ENCODE measurements at places on chromosomes 6 and 20.

GRCh38 chr20:3323398-3323797 lies 84.1 kb downstream of the DNAAF9 start:
- DNase-seq: peak; percentile 9

DNA sequence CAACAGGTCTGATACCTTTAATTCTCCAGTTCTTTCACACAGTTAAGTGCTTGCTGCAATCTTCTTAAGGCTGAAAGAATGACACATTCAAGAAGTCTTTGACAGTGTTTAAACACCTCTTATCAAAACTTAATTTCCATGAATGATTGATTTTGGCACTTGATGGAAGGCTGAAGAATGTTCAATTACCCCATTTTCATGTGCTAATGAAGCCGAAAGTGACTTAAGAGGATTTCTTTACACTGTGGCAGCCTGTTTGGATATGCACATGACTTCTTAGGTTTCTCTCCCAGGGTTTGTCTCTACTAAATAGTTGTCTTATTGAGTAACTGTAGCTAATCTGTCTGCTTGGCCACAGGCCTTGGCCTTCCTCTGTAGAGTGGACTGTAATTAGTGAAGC lies 81.1 kb upstream of the PRDM1 start:
- peak; percentile 35 for DNase-seq

GRCh38 chr20:56628015-56628872 lies 862 bp upstream of the TFAP2C start:
- DNase-seq: no peak

- peak; percentile 41 for DNase-seq
These were observed 96.2 kb upstream of the MAP7 start for GRCh38 chr6:136646377-136646776.

DNA sequence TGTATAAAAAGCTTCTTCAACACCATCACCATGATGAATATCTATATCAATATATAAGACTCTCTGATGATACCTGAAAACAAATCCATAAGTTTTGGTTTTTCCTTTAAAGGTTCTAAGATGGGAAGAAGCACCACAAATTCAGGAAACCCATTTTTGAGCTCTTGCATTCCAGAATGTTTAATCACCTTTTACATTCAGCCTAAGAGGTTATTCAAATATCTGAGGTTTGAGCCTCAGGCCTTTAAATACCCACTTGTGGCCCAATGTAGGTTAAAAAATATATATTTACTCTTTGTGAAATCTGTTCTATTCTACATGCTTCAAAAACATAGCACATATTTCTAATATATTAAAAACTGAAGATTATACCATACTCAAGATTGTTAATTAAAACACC lies 17.6 kb downstream of the HDAC2 start:
- DNase-seq: no peak

DNA sequence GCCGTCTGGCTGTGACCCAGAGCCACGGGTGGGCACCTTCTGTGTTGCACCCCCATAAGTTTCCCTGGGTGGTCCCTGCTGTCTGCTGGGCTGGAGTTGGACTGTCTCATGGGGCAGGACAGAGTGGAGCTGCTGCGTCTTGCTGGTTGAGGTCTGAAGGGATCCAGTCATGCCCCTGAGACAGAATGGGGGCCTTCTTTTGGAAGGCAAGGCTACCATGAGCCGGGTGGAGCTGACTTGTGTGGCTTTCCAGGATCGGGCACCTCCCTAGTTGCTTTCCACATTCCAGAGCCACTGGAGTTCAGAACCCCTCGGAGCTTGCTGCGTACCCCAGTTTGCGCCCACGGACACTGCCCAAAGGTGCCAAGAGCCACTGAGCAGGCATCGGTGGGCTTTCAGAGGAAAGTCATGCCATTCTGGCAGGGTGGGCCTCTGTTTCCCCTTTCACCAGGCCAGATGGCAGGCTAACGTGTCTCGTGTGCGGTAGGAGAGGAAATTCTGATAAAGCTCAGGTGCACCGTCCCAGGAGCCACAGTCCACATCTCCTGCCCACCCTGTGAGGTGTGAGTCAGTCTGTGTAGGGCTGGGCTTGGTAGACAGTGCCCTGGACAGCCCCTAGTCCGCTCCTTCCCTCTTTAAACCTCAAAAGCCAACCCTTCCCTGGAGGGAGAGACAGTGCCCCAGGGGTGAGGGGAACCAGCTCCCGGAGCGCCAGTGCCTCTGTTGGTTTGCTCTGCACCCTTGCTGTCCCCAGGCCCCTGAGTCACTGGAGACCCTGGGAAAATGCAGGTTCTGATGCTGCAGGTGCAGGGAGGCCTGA lies 125.3 kb downstream of the SYCP2 start:
- no peak for DNase-seq

GRCh38 chr20:62805711-62806382 lies 1.2 kb downstream of the OGFR start:
- peak; percentile 48 for DNase-seq

DNA sequence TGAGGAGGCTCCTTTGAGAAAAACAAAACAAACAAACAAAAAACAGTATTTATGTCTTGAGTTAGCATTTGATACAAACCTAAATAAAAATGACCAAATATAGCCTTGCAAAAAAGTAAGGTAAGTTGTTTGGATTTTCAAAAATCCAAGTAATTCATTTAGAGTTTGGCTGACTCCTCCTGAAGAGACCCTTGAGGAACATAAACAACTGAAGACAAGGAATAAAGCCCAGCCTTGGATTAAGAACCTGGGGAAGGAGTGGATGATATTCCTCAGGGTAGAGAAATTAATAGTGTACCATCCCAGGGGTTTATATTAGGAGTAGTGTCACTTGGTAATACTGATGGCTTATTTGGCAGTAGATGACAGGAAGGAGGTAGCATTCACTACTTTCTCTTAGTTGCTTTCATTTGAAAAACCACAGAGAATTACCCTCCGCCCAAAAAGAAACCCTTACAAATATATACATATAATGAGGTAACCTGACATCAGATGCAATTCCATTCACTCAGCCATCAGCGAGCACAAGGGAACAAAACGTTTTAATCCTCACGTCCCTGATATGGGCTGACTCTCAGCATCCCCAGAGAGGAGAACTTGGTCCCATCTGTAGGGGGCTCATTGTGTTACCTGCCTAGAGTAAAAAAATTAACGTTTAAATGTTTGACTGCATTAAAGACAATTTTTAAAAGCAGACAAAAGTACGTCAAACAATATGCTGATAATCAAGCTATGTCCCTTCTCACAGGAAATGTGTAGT lies 57.0 kb downstream of the SOBP start:
- no peak for DNase-seq

DNA sequence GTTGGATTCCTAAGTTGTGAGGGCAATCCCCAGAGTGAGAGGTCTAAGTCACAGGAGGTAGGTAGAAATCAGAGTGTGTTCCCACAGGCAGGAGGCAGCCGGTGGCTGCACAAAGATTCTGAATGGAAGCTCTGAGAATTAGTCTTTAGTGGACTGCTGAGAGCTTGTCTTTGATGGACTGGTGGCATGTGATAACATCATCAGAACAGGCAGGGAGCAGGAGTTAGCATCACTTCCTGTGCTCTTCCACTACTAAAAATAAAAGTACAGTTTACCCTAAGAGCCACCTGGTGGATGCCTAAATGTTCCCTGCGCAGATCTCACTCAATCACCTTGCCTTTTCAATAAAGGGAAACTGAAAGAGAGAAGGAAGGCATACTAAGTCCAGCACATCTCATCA lies 294.6 kb upstream of the POU3F2 start:
- no peak for DNase-seq

- no peak for DNase-seq
These were observed 29.7 kb upstream of the INSM1 start for GRCh38 chr20:20338133-20338730.

DNA sequence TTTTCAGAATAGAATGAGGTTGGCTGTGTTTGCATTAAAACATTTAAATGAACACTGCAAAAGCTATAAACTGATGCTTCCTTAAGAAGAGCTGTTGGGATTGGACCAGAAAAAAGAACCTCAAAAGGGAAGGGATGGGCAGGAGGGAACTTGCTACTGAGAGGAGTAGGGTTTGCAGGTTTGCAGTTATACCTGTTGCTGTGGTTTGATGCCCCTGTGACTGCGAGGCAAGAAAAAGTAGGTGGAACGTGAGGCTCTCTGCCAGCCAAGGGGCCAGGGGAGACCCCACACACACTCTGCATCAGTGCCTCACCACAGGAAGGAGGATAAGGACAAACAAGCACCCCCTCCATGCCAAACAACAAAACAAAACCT lies 197.2 kb downstream of the BCAS1 start:
- no peak for DNase-seq

DNA sequence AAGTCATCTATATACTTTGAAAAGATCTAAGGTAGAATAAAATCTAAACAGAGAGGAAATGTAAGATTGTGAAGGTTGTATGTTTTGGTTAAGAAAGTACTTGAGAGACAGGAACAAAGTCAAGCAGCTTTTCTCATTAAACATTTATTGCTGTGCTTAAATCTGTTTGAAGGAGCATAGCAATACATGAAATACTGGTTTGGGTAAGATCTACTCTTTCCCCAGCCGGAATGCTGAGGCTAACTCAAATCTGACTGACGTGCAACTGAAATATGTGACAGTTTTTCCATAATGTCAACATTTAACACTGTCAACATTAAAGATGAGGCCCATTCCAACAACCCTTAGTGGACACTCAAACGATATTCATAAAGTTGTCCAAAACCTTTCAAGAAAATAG lies 59.9 kb downstream of the MAN1A1 start:
- no peak for DNase-seq

GRCh38 chr20:51624157-51624731 lies 81.7 kb upstream of the NFATC2 start:
- DNase-seq: peak; percentile 76

DNA sequence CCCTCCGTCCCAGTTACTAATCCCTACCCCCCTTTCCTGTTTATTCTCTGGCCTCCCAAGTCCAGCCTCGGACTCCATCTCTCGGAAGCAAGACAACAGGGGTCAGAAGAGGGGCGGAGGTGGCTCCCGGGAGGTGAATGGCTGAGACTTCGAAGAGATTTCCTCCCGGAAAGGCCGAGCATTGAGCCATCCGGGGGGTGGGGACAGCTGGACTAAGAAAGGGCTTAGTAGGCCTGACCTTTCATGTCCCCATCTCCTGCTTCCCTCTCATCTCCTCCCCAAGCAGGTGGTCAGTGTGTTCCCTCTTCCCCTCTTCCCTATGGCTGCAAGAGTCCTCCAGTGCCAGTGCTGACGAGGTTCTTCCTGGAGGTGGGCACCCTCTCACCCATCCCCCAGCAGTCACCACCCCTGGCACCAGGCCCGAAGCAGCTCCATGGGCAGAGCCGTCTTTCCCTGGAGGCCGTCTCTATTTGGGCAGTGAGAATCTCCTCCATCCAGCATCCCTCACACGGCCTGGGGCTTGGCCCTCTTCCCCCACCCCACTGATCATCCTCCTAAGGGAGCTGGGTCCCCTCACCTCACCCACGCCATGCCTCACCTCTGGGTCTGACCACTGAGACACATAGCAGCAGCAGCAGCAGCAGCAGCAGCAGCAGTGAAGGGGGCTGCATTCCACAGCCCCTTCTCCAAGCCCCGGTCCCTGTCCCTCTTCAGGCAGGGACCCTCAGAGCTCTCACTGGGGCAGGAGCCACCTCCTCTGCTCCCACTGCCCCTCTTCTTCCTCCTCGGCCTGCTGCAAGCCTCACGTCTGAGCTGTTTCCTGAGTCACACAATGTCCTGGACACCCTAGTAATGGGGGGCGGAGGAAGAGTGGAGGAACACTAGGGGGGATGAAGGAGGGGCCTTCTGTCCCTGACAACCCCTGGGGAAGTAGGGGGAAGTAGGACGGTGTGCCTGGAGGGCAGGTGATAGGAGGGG lies at the start of gene NOTCH4:
NOTCH4 (minus strand) TSS at position 810 of the 978 bp plus-strand sequence; CDS start at position 671, 139 bp downstream.
- no peak for DNase-seq

GRCh38 chr6:106858653-106859092 lies 115.9 kb downstream of the CD24 start:
- peak; percentile 62 for DNase-seq

DNA sequence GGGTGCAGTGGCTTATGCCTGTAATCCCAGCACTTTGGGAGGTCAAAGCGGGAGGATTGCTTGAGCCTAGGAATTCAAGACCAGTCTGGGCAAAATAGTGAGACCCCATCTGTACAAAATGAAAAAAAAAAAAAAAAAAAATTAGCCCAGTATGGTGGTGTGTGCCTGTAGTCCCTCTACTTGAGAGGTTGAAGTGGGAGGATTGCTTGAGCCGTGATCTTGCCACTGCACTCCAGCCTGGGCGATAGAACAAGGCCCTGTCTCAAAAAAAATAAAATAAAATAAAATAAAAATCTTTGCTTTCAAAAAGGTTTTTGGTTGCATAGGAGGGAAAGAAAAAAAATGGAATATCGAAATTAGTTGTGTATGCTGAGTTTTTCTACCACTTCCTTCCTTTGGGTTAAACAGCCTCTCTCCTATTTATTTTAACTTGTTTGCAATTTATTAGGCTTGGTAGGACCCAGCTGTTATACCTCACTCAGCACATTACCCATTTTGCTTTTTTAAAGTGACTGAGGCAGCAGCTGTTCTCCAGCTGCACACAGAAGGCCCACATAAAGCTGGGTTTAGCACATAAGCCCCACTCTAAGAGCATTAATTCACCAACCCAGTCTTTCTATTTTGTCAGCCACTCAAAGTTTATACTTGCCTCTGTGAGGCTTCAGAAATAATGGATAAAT lies 152.3 kb downstream of the ZFAND3 start:
- DNase-seq: no peak

- DNase-seq: peak; percentile 6
These were observed 10.6 kb downstream of the TAAR1 start for GRCh38 chr6:132648356-132648755.

DNA sequence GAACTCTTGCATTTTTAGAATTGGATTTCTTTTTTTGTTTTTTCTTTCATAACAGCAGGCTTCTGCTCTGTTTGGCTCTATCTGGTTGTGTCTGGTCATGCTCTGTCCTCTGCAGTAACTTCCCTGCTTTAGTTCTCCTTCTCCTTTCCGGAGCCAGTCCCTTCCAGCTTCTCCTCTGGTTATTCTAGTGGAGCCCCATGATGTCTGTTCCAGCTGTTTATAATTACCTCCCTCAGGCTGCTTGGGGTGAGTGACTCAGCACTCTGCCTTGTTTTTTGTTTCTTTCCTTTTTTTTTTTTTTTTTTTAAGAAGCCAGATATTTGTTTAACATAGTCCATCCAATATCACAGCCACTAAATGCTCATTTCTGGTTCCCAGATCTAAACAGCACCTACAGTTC lies 409.6 kb downstream of the MAFB start:
- DNase-seq: peak; percentile 87

- DNase-seq: no peak
These were observed 15.4 kb upstream of the MAPK13 start for GRCh38 chr6:36114798-36115408.

DNA sequence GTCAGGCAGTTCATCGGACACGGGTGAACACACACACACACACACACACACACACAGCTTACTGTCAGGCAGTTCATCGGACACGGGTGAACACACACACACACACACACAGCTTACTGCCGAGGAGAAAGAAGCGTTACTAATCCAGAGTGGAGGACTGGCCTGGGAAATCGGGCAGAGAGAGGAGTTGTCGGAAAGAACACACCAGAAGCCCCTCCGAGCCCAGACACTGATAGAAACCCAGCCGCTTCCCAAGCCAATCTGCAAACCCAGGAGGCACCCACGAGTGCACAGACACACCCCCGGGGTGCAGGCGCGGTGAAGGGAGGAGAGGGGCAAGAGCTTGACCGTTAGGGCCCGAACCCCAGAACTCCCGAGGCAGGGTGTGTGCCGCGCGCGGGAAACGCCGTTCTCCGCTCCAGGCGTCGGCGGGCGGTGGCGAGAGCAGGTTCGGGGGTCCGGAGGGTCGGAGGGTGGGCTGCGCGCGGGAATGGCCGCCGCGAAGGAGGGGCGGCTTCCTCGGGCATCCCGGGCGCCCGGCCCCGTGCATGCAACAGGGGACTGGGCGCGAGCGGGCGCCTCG lies 636 bp downstream of the ELOVL2 start:
- peak; percentile 50 for DNase-seq

GRCh38 chr6:135739288-135739687 lies 112.2 kb upstream of the PDE7B start:
- DNase-seq: no peak

GRCh38 chr6:11242711-11243110 lies 10.2 kb upstream of the NEDD9 start:
- no peak for DNase-seq

Data from foreskin fibroblast (primary cell).